Astrocyte (in vitro differentiated cells and primary cell): ENCODE measurements at places on chromosomes 6 and 20.

GRCh38 chr6:38067263-38067980 lies 247.9 kb downstream of the ZFAND3 start:
- DNase-seq = no peak

- no peak for DNase-seq
These were observed 37.0 kb upstream of the PXDC1 start for GRCh38 chr6:3788408-3789017.

DNA sequence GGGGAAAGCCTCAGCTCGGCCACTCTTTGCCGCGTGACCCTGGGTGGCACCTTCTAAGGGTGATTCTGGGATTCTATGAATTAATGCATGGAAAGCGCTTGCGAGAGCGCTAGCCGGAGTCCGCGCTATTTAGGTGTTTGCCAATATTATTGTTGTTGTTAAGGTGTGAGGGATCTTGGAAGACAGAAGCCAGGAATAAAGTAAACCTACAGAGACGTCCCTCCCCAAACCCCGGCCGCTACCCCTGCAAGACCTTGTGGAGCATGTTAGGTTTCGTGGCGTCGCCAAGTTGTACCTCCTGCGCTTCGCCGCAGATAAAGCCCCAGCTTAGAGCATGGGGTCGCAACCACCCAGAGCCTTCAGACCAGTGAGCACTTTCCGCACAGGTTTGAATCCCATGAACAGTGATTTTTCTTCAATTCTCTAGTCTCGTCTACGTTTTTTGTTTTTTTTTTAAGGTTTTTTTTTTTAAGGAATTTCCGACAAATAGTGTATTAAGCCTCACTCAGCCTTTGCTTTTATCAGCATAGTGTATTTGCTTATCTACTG lies 16.9 kb upstream of the ZSCAN9 start:
- DNase-seq = no peak

GRCh38 chr6:145787688-145788087 lies 26.9 kb downstream of the FBXO30 start:
- no peak for DNase-seq

GRCh38 chr6:122660296-122660695 lies 50.1 kb downstream of the PKIB start:
- DNase-seq = no peak

DNA sequence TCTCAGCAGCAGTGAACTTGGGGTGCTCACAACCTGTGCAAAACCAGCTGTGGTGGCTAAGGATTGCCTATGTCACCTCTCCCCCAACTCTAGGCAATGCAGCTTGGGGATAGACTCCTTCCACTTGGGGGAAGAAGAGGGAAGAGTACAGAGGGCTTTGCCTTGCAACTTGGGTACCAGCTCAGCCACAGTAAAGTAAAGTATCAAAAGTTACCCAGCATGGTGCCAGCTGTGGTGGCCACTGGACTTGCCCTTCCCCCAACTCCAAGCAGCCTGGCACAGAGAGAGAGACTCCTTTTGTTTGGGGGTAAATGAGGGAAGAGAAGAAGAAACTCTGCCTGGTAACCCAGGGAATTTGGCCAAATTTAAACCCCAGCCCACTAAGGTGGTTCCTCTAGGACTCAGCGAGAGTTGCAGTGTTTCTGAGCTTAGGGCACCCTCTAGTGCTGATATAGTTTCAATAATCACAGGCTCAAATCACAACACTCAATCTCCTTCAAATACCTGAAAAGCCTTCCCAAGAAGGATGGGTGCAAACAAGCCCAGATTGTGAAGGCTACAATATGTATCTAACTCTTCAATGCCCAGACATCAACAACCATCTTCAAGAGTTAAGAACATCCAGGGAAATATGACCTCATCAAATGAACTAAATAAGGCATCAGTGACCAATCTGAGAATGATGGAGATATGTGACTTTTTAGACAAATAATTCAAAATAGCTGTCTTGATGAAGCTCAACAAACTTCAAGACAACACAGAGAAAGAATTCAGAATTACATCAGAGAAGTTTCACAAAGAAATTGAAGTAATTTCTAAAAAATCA lies 7.6 kb upstream of the DEFB129 start:
- DNase-seq = no peak

DNA sequence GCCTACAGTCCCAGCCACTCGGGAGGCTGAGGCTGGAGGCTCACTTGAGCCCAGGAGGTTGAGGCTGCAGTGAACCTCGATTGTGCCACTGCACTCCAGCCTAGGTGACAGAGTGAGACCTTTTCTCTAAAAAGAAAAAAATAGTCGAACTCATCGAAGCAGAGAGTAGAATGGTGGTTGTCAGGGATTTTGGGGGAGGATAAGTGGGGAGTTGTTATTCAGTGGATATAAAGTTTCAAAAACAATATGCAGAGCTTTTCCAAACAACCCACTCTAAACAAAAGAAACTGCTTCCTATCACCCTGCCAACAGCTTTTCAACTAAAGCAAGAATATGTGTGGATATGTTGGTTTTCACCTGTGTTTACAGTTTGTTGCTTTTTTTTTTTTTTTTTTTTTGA lies 11.6 kb upstream of the MAK start:
- no peak for DNase-seq
